NCI-H1092 (cell line): ENCODE measurements at places on chromosomes 7 and 10.

DNA sequence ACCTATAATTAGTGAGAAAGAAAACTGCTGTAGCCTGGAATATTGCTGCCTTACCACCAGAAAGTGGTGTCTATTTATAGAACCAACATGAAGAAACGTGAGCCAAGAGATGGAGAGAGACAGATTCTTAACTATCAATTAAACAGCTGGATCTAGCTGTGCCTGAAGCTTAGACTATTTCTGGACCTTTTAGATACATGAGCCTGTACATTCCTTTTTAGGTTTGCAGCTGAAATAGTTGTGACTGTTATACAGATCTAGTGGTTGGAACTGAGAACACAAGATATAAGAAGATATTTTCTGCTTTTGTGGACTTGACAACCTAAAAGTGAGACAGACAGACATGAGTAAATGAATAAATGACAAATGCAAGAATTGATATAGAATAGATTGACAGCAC is 73.4 kb downstream of the CDK14 start:
- no peak for DNase-seq

DNA sequence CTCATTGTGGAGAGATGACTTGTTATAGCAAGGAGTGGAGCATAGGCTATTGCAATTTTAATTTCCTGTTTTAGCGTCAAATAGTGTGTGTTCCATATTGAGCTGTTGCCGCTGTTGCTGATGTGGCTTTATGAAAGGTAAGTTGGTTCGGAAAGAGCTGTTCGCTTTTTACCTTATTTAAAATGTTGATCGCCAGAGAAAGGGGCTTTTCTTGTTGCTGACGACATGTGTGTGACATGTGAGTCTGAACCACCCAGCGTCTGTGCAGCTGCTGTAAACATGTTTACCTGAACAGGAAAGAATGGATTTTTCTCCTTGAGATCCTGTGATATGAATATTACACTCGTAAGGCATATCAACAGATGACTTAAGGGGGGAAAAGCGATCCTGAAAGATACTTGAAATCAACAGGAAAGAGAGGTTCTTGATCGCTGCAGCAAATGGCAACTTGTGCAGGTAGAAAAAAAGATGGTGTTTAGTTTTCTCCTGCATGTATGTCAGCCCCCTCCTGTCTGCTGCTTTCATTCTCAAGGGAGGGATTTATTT is 2.5 kb downstream of the ZEB1 start:
- no peak for DNase-seq

DNA sequence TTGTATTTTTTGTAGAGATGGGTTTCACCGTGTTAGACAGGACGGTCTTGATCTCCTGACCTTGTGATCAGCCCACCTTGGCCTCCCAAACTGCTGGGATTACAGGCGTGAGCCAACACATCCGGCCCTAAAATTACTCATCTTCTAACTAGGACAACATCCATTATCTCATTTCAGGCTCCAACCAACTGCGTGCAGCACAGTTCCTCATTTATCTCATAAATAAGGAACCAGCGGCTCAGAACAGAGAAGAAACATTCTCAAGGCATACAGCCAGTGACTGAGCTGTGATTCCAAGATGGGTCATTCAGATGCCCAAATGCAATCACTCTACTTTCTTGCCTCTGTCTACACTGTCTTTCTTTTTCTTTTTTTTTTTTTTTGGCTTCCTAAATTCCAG is 356.1 kb downstream of the ELMO1 start:
- DNase-seq, result no peak

GRCh38 chr10:126099366-126099765 is 203.0 kb downstream of the FANK1 start:
- no peak for DNase-seq
